ENCODE measurements at places on chromosomes 6 and 20.

DNA sequence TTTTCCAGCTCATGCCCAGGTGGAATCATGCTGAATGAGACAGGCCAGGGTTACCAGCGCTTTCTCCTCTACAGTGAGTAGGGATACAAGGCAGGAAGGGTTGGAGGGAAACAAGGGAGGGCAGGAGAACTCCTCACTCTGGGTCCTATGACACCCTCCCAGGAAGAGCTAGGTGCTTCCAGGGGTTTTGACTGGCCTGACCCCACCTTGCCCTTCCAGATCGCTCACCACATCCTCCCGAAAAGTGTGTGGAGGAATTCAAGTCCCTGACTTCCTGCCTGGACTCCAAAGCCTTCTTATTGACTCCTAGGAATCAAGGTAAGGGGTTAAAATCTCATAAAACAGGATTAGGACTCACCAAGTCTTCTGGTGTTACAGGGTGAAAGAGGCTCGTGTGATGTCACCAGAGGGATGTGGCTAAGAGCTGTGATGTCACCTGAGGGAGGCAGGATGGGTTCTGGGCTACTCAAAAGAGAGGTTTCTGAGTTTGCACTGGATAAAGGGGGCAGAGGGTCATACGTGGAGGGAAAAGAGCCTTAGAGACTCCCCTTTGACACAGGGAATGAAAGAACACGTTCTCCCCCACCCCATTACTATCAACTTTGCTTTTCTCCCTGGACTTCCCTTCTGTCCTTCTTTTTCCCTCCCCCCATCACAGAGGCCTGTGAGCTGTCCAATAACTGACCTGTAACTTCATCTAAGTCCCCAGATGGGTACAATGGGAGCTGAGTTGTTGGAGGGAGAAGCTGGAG, 1.9 kb downstream of the APOM start:
- no peak for DNase-seq

GRCh38 chr6:45807311-45808041, 208.2 kb downstream of the CLIC5 start:
- DNase-seq: no peak

DNA sequence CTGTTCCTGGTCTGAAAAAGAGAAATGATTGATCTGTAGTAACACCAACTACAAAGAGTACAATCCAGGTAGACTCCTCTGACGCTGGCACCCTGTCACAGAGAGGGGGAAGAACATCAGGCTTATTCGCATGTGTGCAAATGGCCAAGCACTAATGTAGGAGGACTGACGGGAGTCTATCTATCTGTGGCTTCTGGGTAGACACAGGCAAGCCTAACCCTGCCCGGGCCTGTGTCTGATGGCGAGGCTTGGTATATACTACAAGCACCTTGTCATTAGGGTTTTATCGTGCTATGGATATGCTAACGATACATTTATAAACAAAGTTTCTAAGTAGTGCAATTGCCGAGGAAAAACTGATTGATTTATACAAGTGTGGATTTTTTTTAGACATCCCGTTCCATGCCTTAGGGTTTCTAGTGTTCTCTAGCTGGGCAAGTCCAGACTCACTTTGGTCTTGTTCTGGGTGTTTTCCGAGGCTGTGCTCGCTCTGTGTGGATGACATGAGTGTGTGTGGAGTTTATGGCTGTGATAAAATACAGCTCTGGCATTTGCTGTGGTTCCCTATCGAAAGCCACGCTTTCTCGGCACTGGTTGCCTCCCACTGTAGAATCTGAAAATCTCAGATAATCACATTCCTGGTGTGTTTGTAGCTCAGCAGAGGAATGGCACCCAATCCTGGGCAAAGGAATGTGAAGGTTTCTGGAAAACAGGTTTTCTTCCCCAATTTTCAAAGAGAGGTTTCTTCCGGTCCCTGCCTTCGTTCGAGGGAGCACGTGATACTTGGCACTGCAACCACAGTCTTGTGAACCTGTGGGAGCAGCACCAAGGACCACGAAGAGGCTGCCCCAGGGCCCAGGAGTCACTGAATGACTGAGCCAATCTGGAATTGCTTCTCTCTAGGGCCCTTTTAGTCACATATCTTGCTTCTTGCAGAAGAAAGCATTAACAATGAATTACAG, 67.5 kb upstream of the EDN1 start:
- DNase-seq: no peak

- DNase-seq: no peak
Observed at GRCh38 chr6:6795393-6795792, 206.9 kb downstream of the LY86 start.

- peak; percentile 63 for DNase-seq
Observed at GRCh38 chr6:15922510-15923250, 206.2 kb upstream of the MYLIP start.

DNA sequence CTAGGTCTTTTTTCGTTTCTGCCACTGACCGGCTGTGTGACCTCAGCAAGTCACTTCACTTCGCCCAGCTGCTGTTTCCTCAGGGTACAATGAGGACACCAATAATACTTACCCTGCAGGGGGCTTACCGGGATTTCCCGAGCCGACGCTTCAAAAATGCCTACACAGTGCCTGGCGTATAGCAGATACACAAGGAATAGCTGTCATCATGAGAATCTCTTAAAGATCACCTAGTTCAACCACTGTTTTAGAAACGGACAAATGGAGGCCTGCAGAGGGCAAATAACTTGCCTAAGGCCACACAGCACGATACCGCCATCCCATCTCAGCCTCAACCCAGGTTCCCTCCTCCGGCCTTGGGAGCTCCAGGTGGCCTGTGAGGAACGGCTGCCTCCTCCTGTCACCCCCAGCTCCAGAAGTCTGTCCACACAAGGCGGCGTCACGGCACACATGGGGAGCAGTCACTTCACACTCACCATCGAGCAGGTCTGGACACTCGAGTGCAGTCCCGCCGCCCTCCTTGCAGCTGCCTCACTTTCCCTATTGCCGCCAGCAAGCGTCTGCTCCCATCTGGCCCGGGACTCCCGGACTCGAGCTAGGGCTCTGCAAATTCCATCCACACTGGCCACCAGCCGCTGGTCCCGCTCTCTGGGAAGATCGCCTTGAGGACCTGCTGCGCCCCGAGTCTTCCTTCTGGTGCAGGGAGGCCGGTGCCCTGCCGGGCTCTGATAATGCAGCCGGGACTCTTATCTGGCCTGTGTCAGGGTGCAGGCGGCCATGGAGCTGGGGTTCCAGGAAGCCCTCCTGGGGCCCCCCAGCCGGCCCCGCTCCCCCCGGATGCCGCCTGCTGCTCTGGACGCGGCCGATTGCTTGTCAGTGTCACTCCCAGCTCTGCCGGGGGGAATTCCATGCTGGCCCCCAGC, at the start of gene RIPOR3:
Gene RIPOR3, minus strand, starts transcription at position 893 of the 923 bp plus-strand sequence. Its CDS starts 414 bp downstream, at position 479.
- DNase-seq: no peak

DNA sequence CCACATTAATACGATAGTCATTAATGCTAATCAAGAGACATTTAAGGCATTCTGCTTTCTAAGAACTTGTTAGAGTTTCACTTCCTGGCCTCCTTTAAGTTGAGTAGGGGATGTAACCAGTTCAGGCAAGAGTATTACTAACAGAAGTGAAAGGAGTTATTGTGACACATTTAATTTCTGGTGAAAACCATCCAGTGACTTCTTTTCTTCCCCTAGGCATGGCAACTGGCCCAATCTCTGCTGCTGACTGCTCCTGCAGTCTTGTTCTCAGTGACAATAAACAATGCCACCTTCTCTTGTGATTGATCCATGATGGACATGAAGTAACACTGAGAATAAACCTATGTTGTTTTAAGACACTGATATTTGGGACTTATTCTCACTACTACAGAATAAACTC, 130.9 kb upstream of the DEFB112 start:
- no peak for DNase-seq

GRCh38 chr6:142737368-142738034, 207.5 kb downstream of the HIVEP2 start:
- no peak for DNase-seq

GRCh38 chr6:106882138-106882537, 92.4 kb downstream of the CD24 start:
- no peak for DNase-seq

GRCh38 chr6:72783666-72784065, 161.8 kb downstream of the KCNQ5 start:
- DNase-seq: peak; percentile 63

GRCh38 chr6:170475118-170475517, 78.0 kb downstream of the PSMB1 start:
- no peak for DNase-seq

DNA sequence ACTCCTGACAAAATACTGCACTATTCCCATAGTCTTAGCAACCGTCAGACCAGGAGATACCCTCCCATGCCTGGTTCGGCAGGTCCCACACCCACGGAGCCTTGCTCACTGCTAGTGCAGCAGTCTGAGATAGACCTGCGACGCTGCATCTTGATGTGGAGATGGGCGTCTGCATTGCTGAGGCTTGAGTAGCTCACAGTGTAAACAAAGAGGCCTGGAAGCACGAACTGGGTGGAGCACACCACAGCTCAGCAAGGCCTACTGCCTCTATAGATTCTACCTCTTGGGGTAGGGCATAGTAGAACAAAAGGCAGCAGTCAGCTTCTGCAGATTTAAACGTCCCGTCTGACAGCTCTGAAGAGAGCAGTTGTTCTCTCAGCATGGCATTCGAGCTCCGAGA, 25.4 kb downstream of the TMEM244 start:
- no peak for DNase-seq

GRCh38 chr6:136703331-136703865, 88.9 kb downstream of the MAP3K5 start:
- DNase-seq: no peak

DNA sequence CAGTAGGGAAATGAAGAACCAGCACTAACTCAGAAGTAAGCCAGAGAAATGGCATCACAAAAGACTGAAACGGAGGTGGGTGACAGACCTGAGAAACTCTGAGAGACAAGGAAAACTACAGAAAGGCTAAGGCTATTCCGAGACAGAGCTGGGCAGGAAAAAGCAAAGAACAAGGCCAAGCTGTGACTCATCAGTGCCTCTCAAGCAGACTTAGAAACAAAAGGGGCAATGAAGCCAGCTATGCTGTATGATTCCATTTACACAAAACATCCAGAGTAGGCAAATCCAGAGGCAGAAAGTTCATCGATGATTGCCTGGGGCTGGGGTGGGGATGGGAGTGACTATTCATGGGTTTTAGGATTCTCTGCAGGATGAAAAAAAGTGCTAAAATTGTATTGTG, 50.0 kb downstream of the SLC23A2 start:
- no peak for DNase-seq

GRCh38 chr6:97632341-97632740, 349.3 kb upstream of the MMS22L start:
- no peak for DNase-seq

DNA sequence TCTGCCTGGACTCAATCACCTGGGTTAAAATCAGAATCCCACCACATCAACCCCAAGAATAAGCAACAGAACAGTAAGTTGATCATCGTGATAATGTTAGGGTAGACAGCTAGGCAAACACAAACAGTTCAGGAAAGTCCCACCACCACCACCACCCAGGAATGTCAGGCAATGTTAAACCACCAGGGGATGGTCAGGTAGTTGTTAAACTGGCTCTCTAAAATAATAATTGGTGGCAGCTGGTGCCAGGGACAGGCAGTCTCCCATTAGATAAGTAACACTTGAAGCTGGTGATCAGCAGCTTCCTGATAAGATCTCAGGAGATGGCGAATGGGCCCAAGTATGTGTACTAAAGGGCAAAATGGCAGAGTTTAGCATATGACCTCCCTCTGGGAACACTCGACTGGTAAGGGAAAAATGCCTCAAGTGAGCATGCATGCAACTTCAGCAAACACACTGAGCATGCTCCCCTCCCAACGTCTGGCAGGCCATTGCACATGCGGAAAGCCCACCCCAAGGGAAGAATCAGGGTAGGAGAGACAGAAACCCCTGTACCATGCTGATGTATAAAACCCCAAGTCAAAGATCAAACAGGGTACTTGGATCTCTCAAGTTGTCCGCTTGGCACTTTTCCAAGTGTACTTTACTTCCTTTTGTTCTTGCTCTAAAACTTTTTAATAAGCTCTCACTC, 66.6 kb downstream of the IPCEF1 start:
- no peak for DNase-seq

DNA sequence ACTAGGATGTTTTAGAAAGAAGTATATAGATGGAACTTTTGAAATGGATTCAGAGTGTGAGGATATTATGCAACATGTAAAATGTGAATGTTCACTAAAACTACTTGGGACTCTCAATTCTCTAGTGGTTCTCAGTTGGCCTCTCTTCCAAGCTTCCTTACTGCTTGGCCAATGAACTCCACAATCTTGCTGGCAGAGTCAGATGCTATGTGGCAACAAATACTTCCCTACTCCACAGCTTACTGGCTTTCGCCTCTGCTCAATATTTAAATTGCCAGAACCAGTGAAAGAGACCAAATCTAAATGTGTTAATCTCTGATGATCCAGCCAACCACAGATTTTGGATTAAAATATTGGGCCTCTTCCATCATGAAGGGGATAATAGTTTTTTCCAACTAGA, 138.4 kb downstream of the HTR1B start:
- no peak for DNase-seq

- no peak for DNase-seq
Observed at GRCh38 chr20:4811661-4812181, 90.0 kb downstream of the PRND start.

GRCh38 chr6:137977814-137978213, 110.8 kb downstream of the TNFAIP3 start:
- DNase-seq: no peak

- no peak for DNase-seq
Observed at GRCh38 chr6:151620179-151620578, 126.4 kb downstream of the CCDC170 start.

- no peak for DNase-seq
Observed at GRCh38 chr6:37941871-37942270, 122.3 kb downstream of the ZFAND3 start.

- no peak for DNase-seq
Observed at GRCh38 chr6:47752801-47753200, 29.0 kb upstream of the OPN5 start.

DNA sequence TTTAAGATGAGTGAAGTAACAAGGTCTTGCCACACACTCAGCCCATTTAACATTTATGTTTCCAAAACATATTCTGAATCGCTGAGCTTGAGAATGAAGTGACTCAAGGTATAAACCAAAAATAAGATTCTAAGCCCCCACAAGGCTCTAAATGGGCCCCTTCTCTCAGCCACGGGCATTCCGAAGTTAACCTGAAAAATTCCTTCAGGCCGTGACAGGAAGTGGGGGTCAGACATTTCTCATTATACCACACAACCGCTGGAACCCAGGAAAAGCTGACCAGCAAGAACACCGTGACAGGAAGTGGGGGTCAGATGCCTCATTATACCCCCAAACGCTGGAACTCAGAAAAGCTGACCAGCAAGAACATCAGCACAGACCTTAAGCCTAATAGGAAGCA, 247.9 kb downstream of the ERMARD start:
- DNase-seq: no peak

DNA sequence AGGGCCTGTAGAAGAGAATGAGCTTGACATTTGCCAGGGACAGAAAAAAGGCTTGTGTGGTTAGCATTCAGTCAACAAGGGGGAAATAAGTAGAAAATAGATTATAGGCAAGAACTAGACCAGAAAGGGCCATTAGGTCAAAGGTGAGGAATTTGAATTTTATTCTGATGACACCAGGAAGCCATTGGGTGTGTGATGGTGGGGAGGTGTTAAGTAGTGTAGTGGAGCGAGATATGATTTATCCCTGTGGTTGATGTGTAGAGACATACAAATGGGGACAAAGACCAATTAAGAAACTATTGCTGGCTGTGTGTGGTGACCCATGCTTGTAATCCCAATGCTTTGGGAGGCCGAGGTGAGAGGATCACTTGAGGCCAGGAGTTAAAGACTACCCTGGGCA, 11.0 kb downstream of the DSTN start:
- no peak for DNase-seq

Measured in AG09309 (cell line).